ENCODE measurements at places on chromosomes 13 and 19.

- no peak for DNase-seq
Observed at GRCh38 chr13:27168906-27169657, 2.5 kb downstream of the USP12 start.

DNA sequence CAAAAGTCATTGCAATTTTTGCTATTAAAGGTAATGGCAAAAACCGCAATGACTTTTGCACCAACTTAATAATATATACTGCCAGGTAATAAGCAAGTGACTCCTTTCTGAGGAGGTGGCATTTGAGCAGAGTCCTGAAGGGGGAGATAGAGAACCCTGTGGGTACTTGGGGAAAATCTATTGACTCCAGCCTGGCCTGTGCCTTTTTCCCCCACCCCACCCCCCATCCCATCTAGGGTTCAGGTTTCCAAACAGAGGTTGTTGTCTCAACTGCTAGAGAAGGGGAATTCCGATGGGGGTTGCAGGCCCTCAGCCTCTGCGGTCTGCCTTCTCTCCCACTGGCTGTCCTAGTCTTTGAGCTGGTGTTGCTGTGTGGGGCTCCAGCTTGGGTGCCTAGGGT lies 11.5 kb downstream of the S1PR2 start:
- no peak for DNase-seq

DNA sequence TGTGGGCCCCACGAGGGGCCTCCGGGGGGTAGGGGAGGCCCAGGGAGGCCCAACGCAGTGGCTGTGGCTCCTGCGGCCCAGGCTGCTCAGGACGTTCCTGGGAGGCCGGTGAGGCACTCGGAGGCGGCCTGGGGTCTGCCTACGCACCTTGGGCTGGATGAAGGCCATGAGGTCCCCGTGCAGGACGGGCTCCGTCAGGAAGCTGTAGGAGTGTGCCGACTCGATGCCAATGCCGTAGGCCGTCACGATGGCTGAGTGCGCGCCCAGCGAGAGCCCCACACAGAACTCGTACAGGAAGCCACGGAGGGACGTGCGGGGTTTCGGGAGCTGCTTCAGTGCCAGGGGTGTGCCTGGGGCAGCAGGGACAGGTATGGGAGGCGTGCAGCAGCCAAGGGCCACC lies 5.9 kb downstream of the SBK2 start:
- DNase-seq: no peak

- no peak for DNase-seq
Observed at GRCh38 chr13:105572401-105572800, 963.1 kb downstream of the EFNB2 start.

GRCh38 chr13:103844471-103844870 lies 778.3 kb upstream of the SLC10A2 start:
- DNase-seq: no peak

GRCh38 chr19:3504735-3505134 lies 1.4 kb upstream of the FZR1 start:
- no peak for DNase-seq

GRCh38 chr13:34762312-34762711 lies 179.8 kb upstream of the NBEA start:
- no peak for DNase-seq

DNA sequence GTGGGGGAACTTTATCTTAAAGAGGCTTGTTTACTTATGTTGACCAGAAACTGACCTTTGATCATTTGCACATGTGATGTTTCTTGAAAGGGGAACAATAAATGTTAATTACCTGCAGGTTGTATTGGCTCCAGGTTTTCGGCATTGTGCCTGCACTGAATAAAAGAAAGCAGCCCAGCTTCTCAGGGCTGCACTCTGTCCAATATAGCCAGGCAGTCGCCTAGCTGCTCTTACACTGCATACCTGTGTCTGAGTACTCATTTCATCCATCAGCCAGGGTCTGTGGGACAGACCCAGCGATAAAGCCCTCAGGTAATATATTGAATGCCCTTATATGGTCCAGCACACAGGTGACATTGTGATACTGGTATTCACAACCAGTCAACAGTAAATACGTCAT lies 8.9 kb upstream of the ZNF726 start:
- no peak for DNase-seq

GRCh38 chr19:49997709-49998108 lies 27.5 kb downstream of the VRK3 start:
- DNase-seq: no peak

All from stimulated activated CD4-positive, alpha-beta T cell treated with anti-CD3 and anti-CD28 coated beads, Interleukin-1b, Interleukin-23, amount 100 ng/mL, for 24 hours (primary cell).